Stimulated activated CD4-positive, alpha-beta T cell treated with anti-CD3 and anti-CD28 coated beads, Interleukin-2, amount 100 ng/mL, for 24 hours (primary cell): ENCODE measurements at places on chromosomes 4 and X.

GRCh38 chrX:118347131-118347530 lies 1.2 kb downstream of the WDR44 start:
- DNase-seq, result no peak

GRCh38 chr4:54879576-54879975 lies 221.8 kb downstream of the KIT start:
- no peak for DNase-seq

DNA sequence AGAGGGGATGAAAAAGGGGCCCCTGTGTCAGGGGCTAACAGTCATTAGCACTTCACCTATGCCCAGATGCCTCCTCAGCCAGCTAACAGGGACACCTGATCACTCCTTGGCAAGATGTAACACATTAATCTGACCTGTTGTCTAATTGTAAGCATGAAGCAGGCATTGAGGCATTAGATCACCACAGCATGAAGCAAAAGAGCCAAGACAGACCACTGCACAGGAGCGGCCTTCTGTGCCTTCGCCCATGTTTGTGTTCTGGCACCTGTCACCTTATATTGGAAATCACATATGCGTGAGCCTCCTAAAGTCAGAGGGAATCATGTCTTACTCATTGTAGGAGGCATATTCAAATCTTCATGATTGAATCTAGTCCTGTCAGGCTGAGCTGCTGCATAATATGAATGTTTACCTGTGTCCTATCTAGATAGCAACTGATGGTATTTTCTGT lies 48.4 kb downstream of the PTTG2 start:
- no peak for DNase-seq

- no peak for DNase-seq
Measured at GRCh38 chrX:821327-822107, 190.9 kb downstream of the SHOX start.

DNA sequence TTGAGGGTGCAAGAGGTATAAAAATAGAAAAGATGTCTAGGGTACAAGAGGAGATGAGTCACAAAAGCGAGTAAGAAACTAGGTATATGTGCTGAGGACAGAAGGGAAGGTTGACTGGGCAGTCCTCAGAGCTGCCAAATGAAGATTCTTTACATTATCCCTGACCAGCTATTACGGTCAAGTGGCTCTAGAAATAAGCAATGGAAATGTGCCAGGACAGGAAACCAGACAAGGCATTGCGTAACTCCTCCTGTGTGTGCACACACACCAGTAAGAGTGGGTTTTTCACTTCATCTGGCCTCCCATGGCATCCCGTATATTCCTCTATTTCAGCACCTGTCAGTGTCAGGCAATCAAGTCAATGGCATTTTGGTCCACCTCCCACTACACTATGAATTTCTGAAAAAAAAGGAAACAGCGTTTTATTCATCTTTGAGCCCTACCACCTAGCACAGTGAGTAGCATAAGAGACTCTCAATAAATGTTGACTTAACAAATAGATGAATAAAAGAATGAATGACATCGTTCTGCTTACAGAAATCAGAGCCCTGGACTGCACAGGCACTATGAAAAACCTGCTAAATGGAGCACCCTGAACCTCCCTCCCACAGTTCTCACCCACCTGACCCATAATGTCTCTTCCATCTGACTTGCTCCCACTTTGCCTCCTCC lies 62.6 kb upstream of the KLF3 start:
- no peak for DNase-seq
